DMS79 (cell line): ENCODE measurements at places on chromosomes 12 and 14.
A peak's percentile ranks its signal among the peaks of the same experiment; 100 is the strongest.

GRCh38 chr14:36442824-36443241 is 77.2 kb downstream of the NKX2-1 start:
- no peak for DNase-seq

DNA sequence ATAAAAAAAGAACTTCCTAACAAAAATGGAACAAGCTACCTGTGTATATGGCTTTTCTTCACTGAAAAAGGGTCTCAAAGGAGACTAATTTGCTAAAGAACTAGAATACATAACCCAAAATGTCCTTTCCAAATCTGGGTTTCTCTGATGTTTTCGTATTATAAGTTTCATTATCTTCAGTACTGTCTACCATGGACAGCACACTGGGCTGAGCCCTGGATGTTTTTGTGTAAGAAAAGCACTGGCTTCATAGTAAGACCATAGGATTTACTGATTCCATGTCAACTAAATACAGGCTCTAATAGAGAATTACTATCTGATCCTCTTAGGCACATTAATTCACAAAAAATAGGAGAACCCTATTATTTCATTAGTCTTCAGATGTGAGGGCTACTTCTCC is 94.3 kb upstream of the GPHB5 start:
- no peak for DNase-seq

GRCh38 chr12:116539905-116540482 is 19.2 kb upstream of the MAP1LC3B2 start:
- peak; percentile 87 for DNase-seq

- DNase-seq: no peak
Observed at GRCh38 chr14:42683707-42684106, 1077.0 kb downstream of the LRFN5 start.

GRCh38 chr12:18165422-18165871 is 75.5 kb upstream of the RERGL start:
- peak; percentile 95 for DNase-seq

- no peak for DNase-seq
Observed at GRCh38 chr12:96427269-96427729, 27.1 kb upstream of the CDK17 start.

GRCh38 chr14:65179918-65180724 is 77.8 kb upstream of the MAX start:
- DNase-seq: no peak

DNA sequence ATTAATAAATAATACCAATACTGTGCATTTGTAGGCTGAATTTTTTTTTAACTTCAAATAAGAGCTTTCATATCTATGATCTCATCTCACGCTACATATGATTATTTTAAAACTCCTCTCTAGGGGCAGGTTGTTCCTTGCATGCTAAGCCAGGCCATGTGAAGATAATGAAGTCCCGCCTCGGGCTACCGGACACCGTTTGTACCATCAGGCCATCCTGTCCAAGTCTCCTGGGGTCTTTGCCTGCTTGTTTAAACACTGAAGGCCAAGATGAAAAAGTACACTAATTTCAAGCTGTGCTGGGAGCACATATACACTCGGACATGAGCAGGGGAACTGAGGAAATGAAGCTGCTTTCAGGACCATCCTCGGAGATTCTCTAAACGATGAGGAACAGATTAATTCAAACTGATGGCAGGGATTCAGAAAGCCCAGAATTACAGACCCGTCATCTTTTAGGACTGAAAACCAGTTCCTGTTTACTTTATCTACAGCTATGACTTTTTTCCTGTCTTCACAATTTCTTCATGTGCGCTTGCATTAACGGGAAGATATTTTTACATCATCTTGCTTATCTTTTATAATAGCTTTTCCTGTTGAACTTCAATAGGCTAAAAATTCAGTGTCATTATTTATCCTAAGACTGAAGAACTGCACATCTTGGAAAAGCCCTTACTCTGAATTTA is 6.3 kb upstream of the ABHD12B start:
- DNase-seq: no peak

DNA sequence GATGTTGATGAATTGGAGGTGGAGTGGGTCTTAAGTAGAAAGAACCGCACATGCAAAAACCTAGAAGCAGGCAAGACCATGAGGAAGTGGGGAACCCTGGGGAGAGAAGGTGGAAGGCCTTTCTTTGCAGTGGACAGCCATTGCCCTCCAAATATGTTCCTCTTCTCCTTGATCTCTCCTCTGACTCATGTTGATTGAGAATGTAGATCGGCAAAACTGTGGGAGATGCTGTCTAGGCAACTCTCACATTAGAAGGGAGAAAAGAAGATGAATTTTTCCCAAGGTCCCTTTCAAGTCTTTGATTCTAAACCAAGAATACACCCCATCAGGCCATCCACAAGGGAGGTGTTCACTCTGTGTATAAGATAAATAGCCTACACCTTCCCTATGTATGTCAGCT is 257.5 kb downstream of the MSRB3 start:
- DNase-seq: no peak

GRCh38 chr12:100138048-100138802 is 4.4 kb downstream of the BLTP3B start:
- DNase-seq: no peak

- DNase-seq: no peak
Observed at GRCh38 chr14:52318062-52318461, 4.0 kb downstream of the PTGER2 start.

DNA sequence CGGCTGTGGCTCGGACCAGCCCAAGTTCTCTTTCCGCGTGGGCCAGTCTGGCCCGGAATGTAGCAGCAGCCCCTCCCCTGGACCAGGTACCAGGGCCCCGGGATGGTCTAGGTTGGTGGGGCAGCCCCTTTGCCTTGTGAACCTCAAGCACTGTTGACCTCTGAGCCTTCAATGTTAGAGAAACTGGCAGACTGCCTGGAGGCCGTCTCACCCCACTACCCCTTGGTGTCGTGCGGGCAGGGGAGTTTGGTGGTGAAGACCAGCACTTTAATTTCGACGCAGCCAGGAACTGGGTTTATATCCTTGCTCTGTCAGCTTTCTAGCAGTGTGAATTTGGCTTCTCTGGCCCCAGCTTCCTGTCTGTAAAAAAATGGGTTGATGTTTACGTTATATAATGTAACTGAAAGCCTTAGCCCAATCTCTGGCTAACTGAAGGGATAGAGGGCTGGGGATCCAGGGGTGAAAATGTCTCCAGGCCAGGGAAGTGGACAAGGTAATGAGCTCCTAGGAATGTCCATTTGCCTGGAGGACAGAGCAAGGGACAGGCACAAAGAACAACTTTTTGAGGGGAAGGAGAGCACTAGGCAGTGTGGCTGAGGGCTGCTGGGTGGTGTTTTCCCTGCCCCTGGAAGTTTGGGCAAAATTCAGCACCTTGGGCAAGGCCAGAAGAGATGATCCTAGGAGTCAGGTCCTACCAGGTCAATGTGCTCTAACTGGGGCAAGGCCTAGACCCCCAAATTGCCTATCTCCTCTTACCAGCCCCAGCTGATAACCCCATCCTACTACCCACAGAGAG is 11.4 kb downstream of the MCRS1 start:
- no peak for DNase-seq

DNA sequence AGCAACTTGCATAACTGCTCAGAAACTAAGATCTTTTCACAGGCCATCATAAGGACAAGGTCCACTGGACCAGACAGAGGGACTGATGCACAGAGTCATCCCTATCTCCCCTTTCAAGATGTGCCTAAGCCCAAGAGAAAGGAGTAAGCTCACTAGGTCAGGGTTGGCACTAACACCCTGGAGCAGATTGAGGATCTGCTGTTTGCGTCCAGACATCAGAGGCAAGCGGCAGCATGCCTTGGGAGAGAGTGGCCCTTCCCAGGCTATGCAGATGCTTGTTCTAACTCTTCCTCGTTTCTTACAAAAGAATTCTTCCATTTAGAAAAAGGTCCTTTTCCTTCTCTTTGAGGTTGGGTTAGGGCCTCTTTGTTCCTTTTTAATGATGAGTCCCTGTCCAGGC is 187.2 kb downstream of the KCNA5 start:
- no peak for DNase-seq

DNA sequence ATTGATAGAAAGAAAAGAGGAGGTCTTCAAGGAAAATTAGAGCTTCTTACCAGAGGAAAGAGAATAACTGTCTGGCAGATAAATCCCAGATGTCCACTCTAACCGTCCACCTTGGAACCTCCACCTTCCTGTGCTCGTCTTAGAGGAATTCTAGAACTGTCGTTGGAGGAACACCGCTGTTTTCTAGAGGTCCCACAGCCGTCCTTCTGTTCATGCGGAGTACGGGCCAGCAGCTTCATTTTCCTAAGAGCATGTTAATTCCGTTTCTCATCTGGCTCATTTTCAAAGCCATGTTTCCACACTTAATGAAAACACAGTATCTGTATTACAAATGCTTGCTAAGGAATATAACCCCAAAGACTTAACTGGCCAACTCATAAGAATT is 107.9 kb upstream of the ESRRB start:
- no peak for DNase-seq

DNA sequence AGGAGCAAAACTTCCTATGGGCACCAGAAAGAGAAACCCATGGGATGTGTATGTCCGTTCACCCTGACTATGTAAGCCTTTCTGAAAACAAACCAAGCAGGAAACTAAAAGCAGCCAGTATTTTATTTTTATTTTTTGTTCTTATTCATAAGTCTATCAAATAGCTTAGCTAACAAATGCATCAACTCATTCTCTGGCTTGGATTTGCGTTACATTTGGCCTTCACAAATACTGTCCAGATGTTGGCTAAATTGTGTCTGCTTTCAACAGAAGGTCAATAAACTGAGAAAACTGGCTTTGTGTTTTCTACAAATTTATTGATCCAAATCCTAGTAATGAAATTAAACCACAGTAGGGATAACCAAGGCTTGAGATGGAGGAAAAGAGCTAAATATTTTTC is 379.0 kb downstream of the NOVA1 start:
- no peak for DNase-seq

- no peak for DNase-seq
Observed at GRCh38 chr14:92613008-92613658, 99.6 kb downstream of the RIN3 start.

- DNase-seq: no peak
Observed at GRCh38 chr12:105048315-105048714, 35.9 kb downstream of the ALDH1L2 start.

DNA sequence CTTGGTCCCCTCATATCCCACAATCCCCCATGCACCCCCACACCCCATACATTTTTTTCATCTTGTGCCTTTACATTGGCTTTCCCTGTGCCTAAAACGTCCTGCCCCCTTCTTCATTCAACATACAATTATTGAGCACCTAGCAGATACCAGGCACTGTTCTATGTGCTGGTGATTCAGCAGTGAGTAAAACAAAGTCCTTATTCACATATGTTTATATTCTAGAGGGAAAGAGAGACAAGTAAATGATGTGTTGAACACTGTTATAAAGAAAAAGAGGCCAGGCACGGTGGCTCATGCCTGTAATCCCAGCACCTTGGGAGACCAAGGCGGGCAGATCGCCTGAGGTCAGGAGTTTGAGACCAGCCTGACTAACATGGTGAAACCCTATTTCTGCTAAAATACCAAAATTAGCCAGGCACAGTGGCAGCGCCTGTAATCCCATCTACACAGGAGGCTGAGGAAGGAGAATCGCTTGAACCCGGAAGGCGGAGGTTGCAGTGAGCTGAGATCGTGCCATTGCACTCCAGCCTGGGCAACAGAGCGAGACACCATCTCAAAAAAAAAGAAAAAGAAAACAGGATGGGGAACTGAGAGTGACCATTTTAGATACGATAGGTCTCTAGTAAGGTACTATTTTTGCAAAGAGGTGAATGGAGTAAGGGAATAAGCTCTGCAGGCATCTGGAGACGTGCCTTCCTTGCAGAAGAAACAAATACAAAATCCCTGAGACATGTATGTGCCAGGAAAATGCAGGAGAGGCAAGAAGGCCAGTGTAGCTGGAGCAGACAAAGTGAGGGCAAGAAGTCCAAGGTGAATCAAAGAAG is 12.2 kb downstream of the SLC7A7 start:
- no peak for DNase-seq

DNA sequence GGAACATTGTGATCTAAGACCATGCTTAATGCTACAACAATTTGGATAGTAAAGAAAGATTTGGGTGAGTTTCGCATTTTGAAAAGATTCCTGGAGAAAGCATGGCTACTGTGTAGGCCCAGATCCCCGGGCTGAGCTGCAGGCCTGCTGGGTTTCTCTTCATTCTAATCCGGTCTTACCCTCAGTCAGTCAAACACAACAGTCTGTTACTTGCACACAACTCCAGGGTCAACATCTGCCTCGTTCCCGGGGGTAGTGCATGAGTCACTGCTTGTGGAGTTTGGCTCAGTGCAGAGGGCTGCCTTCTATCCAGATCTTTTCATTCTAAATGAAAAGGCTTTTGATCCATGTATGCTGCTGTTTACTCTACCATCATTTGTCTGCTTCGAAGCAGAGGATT is 60.4 kb upstream of the SEL1L start:
- no peak for DNase-seq
